ENCODE measurements at places on chromosomes 3 and 15.

DNA sequence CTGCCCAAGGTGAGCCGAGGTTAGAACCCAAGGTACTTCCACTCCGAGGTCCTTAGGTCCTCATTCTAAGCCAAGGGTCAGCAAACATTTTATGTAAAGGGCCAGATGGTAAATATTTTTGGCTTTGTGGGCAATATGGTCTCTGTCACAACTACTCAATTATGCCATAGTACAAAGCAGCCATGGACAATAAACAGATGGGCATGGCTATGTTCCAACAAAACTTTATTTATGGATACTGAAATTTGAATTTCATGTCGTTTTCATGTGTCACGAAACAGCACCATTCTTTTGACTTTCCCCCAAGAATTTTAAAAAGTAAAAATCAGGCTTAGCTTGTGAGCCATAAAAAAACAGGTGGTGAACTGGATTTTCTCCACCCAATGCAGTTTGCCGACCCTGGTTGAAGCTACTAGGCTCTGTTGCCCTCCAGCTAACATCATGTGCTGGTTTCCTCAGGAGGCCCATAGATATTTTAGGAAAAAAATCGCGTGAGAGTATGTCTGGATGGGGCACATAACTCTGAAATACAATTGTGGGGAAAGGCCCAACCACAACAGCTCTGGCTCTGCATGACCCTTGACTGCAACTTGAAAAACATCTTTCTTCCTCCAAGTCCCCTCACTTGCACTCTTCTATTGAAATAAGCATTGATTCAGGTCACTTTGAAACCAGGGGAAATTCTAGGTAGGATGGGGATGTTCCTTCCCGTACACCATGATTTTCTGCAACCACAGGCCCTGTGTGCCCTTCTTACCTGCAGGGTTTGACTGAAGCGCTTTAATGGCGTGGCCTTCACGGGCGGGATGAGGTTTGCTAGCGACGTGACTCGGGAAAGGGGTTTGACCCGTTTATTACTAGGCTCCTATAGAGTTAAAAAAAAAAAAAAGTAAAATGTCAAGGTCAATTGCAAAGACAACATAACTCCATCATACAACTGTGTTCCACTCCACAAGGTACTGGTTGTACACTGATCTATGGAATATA lies 28.5 kb downstream of the ARHGEF3 start:
- DNase-seq = no peak

DNA sequence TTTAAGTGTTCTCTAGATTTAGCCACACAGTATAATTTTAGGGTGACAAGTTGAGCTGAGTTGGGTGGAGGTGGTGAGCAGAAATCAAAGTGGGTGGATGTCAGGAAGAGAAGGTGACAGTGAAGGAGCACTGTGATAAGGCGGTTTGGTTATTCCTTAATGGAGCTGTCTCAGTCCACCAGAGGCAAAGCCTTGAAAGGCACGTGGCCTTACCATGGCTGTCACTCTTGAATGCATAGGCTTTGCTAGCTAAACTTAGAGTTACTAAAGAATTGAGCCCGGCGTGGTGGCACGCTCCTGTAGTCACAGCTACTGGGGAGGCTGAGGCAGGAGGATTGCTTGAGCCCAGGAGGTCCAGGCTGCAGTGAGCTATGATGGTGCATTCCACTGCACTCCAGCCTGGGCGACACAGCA lies 560 bp upstream of the TTLL13 start:
- DNase-seq = no peak

DNA sequence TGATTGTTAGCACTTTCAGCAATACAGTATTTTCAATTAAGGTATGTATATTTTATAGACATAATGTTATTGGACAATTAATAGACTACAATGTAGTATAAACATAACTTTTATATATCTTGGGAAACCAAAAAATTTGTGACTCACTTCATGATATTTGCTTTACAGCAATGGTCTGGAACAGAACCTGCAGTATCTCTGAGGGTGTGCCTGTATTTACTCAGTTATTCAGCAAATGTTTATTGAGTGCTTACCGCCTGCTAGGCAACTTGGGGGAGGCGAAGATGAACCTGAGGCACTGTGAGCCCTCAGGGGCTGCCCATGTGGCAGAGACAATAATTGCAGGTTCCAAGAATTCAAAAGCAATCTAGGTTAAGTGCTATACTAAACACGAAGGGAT lies 144.8 kb downstream of the GABRB3 start:
- DNase-seq = peak; percentile 25

DNA sequence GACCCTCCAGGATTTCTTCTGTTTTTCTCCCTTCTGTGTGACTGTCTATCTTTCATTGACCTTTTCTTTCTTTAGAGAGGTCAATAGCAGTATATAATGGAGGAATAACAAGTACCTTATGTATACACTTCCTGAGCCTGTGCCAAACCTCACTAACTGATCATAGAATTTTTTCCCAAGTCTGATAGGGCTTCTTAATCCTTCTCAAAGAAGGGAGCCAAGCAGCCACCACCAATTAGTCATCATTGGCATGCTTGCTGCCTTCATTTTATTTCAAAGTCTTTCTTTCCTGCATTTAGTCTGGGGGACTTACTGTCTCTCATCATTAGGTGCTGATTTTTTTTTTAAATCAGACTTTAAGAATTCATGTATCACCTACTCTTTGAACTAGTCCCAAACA lies 327.0 kb downstream of the FEZF2 start:
- no peak for DNase-seq

- no peak for DNase-seq
Measured at GRCh38 chr15:34883042-34883441, 86.5 kb downstream of the AQR start.

DNA sequence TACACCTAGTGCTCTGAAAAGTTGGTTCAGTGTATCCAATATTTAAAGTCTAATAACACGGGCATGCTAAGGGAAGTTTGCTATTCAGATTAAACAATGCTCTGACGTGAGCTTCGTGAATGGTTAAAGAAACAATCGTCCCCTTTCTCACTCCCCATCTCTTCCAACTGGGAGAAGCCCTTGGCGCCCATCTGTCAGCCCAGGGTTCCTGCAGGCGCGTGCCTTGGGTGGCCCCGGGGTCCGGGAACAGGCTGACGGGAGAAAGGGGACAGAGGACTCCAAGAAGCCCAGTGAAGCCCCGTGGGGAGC lies 413 bp downstream of the SEC22C start:
- DNase-seq = no peak

DNA sequence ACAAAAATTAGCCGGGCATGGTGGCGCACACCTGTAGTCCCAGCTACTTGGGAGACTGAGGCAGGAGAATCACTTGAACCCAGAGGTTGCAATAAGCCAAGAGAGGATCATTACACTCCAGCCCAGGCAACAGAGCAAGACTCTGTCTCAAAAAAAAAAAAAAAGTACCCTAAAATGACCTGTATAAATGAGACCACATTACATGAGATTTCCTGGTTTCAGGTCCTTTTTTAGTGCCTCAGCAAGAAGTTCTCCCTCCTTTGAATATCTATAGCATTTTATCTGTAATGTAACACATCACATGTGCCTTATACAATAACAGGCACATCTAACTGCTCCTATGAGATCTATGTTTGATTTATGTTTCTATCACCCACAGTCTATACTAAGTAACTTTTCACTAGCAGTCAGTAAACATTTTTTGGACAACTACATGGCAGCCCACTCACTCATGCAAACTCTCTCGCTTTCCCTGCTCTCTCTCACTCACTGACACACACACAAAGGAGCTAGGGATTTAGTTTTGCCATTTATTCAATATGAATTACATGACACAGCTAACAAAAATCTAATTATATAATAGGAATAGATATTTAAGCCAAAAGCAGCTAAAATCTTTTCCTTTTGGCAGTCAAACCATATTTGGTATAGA lies 34.1 kb downstream of the ADAM10 start:
- DNase-seq = no peak

GRCh38 chr15:27017168-27017809 lies 46.3 kb downstream of the GABRG3 start:
- peak; percentile 57 for DNase-seq

GRCh38 chr3:14467814-14468620 lies 65.6 kb downstream of the SLC6A6 start:
- DNase-seq = peak; percentile 43

GRCh38 chr3:189570916-189571315 lies 60.3 kb upstream of the TP63 start:
- no peak for DNase-seq

DNA sequence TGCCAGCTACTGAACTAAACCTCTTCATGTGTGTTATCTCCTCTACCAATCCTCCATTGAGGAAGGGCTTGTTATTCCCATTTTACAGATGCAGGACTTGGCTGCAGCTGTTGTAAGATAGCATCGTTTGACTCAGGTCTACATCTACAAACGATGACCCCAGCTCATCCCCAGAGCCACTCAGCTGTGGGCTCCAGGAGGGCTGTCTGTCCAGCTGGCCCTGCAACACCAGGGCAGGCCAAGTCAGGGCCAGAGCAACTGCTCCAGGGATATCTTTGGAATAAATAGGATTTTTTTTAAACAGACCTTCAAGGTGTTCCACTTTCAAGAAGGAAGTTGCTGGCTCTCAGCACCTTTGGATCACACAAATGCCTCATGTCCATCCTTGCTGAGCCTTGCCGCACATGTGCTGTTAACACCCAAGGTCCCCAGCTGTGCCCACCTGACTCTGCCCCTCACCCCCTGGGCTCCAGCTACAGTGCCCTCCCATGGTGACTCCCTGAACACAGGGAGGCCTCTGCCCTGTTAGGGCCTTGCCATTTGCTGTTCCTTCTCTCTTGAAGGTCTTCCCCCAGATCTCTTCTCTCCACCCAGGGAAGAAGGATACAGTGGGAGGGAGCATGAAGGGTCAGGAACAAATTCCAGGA lies 31.0 kb downstream of the ALDH1L1 start:
- DNase-seq = no peak

DNA sequence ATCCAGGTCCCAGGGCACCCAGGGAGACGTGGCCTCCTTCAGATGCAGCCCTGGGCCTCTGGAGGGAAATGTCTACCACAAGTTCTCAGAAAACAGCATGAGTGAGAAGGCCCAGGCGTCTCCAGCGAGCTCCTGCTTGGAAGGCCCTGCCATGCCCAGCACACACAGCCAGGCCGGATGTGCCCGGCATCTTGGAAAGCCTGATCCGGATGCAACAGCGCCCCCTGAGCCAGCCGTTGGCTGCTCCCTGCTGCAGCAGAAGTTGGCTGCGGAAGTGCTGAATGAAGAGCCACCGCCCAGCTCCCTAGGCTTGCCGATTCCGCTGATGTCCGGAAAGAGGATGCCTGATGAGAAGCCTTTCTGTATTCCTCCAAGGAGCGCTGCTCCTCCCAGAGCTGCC lies 856 bp downstream of the NPAP1 start:
- no peak for DNase-seq

DNA sequence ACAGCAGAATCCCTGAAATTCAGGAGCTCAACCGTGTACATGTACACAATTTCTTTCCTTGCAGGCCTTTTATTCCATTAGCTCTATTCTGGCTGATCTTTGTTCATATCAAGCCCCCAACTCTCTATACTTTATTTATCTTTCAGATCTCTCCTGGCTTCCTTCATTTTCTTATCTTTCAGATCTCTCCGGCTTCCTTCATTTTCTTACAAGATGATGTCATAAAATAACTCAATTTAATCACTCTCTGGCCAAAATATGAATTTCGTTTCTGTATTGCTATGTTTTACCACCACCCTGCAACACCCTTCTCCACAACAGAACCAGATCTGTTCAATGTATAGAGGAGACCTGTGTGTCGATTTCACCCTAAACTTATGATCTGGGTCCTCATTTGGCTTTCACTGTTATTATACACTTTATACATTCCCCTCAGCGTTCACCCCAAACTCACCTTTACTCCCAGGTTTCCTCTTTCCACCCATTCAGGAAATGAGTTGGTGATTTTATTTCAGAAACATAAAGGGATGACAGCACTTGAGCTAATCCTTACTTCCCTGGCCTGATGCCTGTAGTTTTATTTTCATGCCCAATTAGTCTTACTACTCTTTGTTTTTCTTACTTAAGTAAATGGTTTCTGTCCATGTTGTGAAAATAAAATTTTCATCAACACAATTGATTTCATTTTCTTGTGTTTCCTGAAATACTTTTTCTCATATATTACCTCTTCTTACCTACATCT lies 195.5 kb downstream of the BCHE start:
- no peak for DNase-seq

GRCh38 chr3:197465996-197466549 lies 89.7 kb downstream of the BDH1 start:
- DNase-seq = no peak

- no peak for DNase-seq
Measured at GRCh38 chr15:28903555-28903954, 17.8 kb downstream of the APBA2 start.

DNA sequence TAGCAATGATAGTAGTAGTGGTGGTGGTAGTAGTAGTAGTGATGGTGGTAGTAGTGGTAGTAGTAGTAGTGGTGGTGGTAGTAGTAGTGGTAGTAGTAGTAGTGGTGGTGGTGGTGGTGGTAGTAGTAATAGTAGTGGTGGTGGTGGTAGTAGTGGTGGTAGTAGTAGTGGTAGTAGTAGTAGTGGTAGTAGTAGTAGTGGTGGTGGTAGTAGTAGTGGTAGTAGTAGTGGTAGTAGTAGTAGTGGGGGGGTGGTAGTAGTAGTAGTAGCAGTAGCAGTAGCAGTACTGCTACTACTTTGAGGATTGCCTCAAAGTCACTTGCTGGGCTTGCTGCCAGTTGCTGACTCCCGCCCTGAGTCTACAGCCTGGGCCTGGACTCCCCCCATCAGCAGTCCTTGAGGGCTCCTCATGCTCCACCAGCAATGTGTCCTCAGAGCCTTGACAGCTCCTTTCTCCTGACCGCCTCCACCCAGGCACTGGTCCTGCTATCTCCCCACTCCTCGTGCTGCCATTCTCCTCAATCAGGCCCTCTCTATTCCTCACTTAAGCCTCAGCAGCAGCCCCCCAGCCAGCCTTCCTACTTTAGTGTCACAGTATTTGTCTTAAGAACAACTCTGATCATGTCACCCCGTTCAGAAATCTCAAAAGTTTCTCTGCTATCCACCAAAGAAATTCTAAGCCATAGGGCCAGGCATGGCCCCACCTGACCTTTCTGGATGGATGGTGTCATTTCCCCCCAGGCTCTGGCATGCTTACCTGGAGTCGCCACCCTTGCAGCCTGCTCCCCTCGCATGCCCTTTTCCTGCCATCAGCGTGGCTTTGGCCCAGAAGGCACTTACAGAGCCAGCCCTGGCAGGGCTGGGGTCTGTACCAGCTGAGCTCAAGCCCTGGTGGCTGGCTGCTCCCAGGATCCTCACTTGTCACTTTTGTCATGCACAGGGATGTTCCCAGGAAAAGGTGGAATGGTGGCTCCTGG lies 45.6 kb downstream of the DLEC1 start:
- DNase-seq = peak; percentile 59

DNA sequence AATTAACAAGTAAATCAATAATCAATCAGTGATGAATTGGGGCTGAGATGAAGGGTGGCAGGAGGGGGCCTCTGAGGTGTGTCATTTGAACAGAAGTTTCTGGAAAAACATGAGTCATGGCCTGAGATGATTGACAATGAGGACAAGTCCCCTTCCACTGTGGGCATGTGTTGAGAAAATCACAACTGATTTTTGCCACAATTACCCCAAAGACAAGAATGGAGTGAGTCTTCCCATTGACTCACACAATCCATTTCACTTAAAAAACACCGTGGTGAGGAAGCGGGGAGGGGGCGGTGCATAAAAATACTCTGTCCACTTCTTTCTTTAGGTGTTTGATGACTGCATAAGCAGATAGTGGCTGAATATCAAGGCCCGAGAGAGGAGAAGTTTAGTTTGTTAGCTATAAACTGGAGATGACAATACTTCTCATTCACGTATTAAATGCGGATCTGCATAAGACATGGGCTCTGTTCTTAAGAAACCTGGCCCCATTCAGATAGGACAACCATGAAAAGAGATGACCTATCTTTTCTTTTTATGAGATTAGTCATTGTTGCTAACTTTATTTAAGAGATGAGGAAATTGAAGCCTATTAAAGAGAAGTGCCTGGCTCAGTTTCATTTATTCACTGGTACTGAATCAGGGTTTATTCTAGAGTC lies 34.7 kb downstream of the SHC4 start:
- no peak for DNase-seq

All from SK-N-DZ (cell line).